ENCODE measurements at places on chromosomes 5 and 9.

DNA sequence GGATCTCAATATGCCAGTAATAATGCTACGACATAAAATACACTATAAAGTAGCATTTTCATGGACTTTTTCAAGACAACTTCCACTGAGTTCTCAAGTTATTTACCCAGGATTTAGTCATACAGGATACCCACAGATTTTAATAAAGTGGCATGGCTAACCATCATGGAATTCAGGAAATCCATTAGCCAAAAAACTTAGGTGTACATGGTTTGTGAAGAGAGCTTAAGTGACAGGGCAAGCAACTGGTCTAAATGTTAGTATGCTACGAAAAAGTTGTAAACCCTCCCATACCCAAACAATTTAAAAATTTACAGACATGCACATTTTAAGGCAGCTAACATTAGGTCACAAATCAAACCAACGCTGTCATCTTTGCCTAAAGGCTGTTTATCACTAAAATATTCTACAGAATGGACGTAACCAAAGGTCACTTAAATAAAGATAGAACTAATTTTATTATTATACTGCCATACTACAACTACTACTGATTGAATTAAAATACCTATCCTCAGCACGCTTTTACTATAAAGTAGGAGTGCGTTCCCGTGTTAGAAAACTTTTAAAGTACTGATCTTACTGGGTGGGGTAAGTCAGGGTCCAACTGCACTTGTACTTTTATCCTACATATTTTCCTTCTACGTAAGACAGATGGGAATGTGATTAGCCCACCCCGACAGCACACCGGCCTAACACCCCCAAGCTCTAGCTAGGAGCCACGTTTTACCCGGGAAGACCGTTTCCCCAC lies 1.1 kb downstream of the UBTD2 start:
- no peak for DNase-seq

- DNase-seq: no peak
Observed at GRCh38 chr5:12480487-12480886, 576.2 kb upstream of the CTNND2 start.

- DNase-seq: no peak
Observed at GRCh38 chr9:125409637-125410521, 148.3 kb downstream of the GAPVD1 start.

DNA sequence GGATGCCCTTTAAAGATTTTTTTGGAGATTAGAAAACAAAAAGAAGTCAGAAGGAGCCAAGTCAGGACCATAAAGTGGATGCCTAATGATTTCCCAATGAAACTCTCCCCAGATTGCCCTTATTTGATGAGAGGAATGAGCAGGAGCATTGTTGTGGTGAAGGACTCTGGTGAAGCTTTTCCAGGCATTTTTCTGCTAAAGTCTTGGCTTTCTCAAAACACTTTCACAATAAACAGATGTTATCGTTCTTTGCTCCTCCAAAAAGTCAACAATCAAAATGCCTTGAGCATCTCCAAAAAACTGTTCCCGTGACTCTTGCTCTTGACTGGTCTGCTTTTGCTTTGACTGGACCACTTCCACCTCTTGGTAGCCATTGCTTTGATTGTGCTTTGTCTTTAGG lies 121.8 kb downstream of the CAAP1 start:
- DNase-seq: no peak

DNA sequence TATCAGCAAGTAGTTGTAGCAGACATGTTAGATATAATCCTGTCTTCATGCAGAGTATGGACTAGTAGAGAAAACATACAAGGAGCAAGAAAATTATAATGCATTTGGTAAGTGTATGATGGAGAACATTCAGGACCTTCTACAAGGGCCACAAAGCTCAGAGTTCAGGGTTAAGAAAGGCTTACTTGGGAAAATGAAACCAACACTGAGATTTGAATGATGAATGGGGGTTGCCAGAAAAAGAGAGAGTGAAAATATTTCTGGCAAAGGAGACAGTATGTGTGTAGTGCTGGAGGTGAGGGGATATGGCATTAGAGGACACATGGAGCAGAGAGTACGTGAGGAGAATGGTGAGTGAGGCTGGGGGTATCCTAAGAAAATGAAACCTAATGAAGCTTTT lies 169.8 kb upstream of the STK32A start:
- no peak for DNase-seq

DNA sequence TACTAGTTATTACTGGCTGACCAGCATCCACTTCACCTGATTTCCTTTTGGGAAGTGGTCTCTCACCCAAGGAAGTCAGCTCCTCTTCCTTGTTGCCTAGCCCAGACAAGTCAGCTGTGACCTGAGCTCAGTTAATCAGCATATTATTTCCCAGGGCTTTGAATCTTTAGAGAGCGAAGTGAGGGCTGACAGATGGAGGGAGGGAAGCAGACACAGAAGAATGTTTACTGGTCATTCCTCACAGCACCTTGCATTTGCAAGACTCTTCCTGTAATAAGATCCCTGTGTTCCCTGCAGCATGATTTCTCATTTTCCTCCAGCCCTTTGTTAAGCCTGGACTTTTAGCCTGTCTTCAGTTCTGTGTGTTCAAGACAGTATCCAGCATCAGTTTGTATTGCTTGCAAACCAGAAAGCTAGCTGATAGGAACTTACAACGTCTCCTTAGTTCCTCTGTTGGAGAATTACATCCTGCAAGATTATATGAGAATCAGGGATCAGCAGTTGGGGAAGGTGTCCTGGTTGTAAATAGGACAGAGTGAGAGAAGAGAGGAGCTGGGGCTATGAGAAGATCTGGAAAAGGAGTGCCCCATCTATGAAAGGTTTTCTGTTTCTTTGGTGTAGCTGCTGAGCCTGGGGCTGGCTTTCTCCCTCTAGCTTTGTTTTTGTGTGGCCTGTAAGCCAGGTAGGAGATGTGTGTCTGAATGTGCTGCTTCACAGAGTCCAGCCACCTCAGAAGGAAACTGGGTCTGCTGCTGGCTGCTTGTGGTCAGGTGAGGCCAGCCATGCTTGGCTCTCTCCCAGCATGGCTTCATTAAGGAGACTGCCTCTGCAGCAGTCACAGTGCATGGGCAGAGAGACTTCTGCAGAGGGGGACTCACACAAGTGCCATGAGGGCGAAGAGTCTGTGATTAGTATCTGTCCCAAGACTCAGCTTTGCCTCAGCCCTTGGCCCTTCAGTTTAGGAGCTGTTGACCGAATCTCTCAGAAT lies 50.3 kb downstream of the MAN2A1 start:
- no peak for DNase-seq

DNA sequence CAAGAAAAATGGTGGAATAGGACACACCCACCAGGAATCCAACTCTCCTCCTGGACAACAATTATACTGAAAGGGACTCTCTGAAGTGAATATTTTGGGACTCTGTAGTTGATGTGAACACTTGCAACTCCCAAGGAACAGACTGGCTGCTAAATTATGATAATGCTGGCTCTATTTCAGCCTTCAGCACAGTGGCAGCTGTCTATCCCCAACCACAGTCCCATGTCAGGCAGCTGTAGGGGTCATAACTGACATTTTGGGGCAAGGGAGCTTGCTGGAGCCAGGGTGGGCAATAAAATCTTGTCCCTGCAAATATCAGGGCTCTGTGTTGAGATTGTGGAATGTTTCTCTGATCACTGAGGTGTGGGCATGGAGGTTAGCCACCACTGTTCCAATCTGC lies 14.2 kb downstream of the SPATA31E1 start:
- no peak for DNase-seq

- DNase-seq: no peak
Observed at GRCh38 chr5:91025449-91025848, 357.7 kb downstream of the ARRDC3 start.

DNA sequence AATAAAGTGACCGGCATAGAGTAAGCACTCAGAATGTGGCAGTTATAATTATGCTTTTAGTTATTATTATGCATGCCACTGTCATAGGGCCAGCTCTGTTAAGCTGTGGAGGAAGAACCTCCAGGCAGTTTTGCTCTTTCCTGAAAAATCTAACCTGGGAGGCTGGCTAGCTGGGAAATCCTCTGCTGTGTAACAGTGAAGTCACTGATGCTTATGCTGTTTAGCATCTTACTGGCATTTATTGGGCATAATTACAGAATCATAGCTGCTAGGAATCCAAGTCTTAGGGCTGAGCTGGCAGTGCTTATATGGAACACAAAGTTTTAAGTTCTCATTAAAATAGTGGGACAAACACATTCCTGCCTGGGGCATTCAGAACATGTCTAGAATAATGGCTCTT lies 5.5 kb upstream of the GSN start:
- no peak for DNase-seq

- no peak for DNase-seq
Observed at GRCh38 chr9:87535817-87536539, 38.3 kb downstream of the DAPK1 start.

GRCh38 chr9:110828264-110828663 lies 159.7 kb downstream of the MUSK start:
- no peak for DNase-seq

DNA sequence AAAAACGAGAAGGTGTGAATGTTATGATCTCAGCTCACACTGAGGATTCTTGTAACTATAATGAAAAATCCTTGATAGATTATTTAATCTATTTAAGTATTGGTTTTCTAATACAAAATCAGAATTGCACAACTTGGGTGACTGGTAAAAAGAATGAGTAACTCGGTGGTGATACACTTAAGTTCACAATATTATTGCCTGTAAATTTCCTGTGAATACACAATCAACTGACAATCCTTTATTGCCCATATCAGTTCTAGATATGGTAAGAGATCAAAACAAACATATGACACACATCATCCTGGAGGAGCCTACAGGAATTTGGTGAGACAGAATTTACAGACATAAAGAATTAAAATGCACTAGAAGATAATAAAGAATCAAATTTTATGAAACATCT lies 14.1 kb upstream of the LURAP1L start:
- DNase-seq: no peak

DNA sequence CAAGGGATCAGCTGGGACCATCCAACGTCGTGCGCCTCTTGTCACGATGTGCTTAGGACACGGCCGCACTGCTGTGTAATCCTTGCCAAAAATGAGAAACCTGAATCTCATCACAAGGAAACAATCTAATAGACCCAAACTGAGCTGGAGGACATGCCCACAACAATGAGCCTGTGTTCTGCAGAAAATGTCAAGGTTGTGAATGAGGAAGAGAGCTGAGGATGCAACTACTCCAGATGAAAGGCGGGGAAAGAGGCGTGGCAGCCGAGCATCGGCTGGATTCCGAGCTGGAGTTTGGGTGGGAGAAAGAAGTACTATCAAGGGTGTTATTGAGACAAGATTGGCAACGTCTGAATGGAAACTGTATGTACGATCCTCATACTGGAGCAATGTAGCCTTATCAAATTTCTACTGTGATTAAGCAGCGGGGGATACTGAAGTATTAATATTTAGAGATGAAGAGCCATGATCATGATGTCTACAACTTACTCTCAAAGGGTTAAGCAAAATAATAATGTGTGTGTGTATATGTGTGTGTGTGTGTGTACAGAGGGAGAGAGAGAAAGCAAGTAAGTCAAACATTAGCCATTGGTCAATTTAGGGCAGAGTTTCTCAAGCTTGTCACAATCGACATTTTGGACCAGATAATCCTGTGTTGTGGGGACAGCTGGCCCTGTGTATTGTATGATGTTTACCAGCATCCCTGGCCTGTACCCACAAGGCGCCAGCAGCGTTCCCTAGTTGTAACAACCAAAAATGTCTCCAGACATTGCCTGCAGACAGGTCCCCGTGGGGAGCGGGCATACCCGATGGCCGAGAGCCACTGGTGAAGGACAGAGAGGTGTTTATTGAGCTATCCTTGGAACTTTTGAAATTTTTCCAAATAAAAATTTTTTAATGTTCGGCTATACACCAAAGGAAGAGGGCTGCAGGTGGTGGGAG lies 46.5 kb downstream of the DUSP1 start:
- DNase-seq: no peak

- DNase-seq: no peak
Observed at GRCh38 chr9:26748449-26749058, 144.0 kb downstream of the CAAP1 start.

GRCh38 chr5:1781726-1782384 lies 17.8 kb downstream of the MRPL36 start:
- DNase-seq: no peak

GRCh38 chr9:109192732-109193361 lies 25.8 kb upstream of the FRRS1L start:
- no peak for DNase-seq

GRCh38 chr5:79023947-79024346 lies 38.8 kb upstream of the ARSB start:
- DNase-seq: no peak

- DNase-seq: no peak
Observed at GRCh38 chr9:78893774-78894401, 597.0 kb downstream of the PSAT1 start.

- no peak for DNase-seq
Observed at GRCh38 chr9:123389070-123389469, 33.1 kb downstream of the CRB2 start.

- no peak for DNase-seq
Observed at GRCh38 chr9:95771556-95772246, 103.8 kb upstream of the ERCC6L2 start.

DNA sequence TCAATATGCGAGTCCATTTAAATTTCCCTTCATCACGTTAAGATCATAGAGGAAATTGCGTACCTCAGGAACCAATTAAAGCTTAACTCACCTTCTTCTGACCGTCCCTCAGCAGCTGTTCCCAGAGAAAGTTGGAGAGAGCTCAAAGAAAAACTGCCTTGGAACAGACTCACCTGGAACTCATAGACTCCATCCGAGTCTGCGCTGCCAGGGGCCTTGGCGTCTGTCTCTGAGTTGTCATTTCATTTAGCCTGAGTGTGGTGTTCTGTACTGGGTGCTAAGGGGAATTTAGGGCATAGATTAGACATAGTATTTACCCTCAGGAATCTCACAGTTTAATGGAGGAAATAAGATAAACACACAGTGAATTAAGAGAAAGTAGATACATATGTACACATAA lies 892.7 kb downstream of the TLE1 start:
- DNase-seq: no peak

- no peak for DNase-seq
Observed at GRCh38 chr9:99286536-99286935, 64.5 kb downstream of the SEC61B start.

- no peak for DNase-seq
Observed at GRCh38 chr5:67855523-67855922, 360.0 kb upstream of the PIK3R1 start.

GRCh38 chr5:180112181-180112861 lies 40.8 kb upstream of the RNF130 start:
- DNase-seq: no peak
